ENCODE measurements at places on chromosomes 16 and 17.

- no peak for DNase-seq
These were observed 1796.4 kb downstream of the TP53TG3F start for GRCh38 chr16:35255816-35256215.

- no peak for DNase-seq
These were observed 15.1 kb downstream of the UBALD1 start for GRCh38 chr16:4599545-4599944.

DNA sequence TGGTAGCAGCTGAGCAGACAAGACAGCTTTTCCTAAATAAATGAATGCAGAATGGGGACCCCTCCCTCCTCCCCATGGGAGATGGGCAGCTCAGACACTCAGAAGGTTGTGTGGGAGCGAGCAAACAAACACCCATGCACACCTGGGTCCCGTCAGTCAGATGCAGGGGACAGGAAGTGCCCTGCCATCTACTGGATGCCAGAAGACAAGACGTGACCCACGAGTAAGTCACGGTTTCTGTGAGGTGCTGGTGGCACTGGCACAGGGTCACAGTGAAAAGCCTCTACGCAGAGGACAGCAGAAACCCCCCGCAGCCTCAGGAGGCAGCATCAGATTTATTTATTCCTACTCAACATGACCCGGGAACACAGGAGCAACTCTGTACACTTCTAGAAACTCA lies 8.4 kb downstream of the HBQ1 start:
- no peak for DNase-seq

- DNase-seq: no peak
These were observed 7.1 kb downstream of the MCRIP1 start for GRCh38 chr17:81825841-81826466.

DNA sequence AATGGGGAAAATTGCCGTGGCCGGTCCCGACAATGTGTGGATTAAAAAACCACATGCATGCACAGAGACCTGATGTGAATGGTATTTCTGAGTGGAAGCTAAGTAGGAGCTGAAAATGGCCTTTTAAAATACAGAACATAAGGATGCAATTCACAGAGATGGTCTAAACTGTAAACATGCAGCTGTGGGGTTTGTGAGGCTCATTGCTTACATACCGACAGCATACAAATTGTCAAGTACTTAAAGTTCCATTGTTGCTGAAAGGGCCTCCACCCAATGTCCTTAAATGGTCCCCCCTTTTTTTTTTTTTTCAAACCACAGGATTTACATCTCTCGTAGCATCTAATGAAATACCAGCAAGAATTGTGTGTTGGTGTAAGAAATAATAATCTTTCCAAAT lies 523.2 kb downstream of the MAF start:
- no peak for DNase-seq

DNA sequence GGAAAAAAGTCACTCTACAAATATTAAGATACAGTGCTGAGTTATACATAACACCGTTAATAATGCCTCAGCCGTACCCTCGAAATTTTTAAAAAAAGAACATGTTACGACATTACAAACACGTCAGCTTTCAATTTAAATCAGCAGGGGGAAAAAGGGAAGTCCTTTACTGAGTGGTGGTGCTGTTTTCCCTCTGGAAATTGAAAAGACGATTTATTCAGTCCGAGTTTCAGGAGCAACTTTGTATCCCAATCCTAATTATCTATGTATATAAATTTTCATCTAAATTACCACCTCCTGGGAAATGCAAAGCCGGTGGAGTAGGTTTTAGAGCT lies 1.3 kb downstream of the NETO2 start:
- DNase-seq: peak; percentile 21

DNA sequence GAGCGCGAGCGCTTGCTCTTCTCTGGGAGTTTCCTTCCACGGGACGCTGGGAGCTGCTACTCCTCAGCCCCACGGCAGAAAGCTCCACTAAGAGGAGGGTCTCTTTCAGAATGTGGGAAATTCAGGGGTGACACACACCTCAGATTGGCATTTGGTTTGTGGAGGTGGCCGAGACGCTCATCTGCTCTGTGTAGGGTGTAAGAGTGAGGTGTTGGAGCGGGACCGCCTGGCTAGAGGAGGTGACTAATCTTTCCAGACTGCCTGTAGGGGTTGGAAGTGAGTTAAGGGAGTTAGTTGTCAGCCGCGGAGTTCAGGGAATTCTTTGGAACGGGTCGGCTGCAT lies 735 bp downstream of the PSMD11 start:
- peak; percentile 84 for DNase-seq

- DNase-seq: no peak
These were observed 130.9 kb upstream of the CACNG3 start for GRCh38 chr16:24125214-24125613.

DNA sequence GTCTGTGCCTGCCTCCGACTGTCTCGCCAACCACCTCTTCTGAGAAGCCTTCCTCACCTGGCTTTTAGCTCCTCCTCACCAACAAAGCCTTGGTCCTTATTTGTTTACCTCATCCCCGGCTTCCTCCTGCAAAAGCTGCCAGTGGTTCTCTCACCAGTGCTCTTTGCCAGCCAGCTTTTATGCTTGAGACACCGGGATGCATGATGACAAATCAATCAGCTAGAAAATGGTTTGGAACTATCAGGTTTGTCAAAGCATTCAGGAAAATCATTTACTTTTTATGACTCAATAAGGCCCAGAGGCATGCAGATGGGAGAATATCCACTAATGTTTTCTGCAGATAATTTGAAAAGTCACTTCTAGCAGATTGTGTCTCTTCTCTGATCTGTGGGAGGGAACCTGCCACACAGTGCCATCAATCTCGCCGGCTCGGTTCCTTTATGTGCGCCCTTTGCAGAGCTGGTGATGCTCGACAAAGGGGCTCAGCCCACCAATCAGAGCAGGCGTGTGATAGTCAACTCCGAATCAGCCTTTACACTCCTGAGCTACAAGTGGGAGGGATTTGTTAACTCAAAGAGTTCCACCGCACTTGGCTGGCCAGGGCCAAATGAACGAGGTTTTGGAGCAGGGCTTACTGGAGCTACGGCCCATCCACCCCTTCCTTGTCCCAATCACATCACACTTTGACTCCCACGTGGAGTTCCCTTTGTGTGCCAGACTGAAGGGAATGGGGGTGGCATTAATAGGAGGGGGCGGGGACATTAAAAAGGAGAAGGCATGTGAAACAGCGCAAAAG lies 85.8 kb downstream of the MRC2 start:
- no peak for DNase-seq
